ENCODE measurements at places on chromosomes 13 and 19.
A peak's percentile ranks its signal among the peaks of the same experiment; 100 is the strongest.

DNA sequence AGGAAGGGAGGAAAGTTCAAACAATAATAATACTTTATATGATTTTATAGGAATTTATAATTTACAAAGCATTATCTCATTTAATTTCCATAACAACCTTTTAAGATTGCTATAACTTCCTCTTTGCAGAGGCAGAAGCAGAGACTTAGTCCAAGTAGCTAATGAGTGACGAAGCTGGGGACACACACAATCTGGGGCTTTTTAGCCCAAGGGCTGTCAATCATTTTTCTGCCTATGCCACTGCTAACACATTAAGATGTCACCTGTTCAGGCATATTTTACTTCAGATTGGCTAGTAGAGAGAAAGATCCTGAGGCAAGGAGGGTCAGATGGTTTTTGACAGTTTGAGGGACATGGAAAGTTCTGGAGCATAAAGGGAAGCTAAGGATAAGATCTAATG is 12.6 kb downstream of the SCEL start:
- no peak overlapping the region for H3K4me3 ChIP-seq
- H3K4me1 ChIP-seq, result peaks cover 14% of the 10 kb centered on the region
- peaks cover 6% of the 10 kb centered on the region for H3K36me3 ChIP-seq
- H3K27me3 ChIP-seq, result peaks cover 29% of the 10 kb centered on the region

DNA sequence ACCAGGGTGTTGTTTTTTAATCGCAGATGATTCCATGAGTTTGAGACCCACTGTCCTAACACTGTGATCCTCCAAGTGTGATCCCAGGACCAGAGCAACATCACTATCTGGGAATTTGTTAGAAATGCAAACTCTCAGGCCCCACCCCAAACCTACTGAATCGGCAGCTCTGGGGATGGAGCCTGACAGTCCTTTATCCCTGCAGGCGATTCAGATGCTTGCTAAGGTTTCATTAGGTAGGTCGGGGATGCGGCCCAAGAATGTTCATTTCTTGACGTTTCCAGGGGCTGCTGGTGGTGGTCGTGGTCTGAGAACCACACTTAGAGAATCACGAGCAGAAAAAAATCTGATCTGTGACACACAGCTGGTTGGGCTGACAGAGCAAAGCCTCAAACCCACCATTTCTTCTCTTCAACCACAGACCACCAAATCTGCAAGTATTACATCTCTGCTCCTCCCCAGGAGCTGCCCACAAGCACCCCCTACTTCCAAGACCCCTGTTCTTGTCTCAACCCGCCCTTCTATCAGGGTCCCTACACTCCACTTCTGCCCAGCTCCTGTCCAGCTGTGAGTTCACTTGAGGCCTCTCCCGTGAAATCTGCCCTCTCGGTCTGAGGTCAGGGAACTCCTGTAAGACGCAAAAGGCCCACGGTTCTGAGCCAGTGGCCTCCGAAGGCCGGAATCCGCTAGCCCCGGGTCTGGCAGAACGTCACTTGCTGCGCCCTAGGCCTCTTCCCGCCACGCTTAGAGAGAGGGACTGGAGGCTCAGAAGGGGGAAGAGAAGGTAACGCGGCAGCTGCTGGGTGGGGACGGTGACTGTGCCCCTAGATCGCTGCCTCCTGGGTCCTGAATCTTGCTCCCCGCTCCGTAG is 1.1 kb upstream of the FARP1 start:
- H3K27ac ChIP-seq, result no peak overlapping the region
- H3K4me1 ChIP-seq, result peaks cover 16% of the 10 kb centered on the region
- DNase-seq, result no peak
- H3K27me3 ChIP-seq, result peaks cover 14% of the 10 kb centered on the region

- peak overlapping the region; percentile 35 for H3K4me3 ChIP-seq
- no peaks in the 10 kb centered on the region for H3K36me3 ChIP-seq
- peaks cover 3% of the 10 kb centered on the region for H3K27me3 ChIP-seq
- peaks cover 7% of the 10 kb centered on the region for H3K4me1 ChIP-seq
- H3K27ac ChIP-seq, result no peak overlapping the region
Observed at GRCh38 chr19:50722201-50723013, 757 bp upstream of the CLEC11A start.

GRCh38 chr13:77040076-77040475 is 13.1 kb upstream of the FBXL3 start:
- no peak overlapping the region for H3K27ac ChIP-seq
- H3K27me3 ChIP-seq, result no peaks in the 10 kb centered on the region
- H3K4me3 ChIP-seq, result no peak overlapping the region
- no peaks in the 10 kb centered on the region for H3K4me1 ChIP-seq

DNA sequence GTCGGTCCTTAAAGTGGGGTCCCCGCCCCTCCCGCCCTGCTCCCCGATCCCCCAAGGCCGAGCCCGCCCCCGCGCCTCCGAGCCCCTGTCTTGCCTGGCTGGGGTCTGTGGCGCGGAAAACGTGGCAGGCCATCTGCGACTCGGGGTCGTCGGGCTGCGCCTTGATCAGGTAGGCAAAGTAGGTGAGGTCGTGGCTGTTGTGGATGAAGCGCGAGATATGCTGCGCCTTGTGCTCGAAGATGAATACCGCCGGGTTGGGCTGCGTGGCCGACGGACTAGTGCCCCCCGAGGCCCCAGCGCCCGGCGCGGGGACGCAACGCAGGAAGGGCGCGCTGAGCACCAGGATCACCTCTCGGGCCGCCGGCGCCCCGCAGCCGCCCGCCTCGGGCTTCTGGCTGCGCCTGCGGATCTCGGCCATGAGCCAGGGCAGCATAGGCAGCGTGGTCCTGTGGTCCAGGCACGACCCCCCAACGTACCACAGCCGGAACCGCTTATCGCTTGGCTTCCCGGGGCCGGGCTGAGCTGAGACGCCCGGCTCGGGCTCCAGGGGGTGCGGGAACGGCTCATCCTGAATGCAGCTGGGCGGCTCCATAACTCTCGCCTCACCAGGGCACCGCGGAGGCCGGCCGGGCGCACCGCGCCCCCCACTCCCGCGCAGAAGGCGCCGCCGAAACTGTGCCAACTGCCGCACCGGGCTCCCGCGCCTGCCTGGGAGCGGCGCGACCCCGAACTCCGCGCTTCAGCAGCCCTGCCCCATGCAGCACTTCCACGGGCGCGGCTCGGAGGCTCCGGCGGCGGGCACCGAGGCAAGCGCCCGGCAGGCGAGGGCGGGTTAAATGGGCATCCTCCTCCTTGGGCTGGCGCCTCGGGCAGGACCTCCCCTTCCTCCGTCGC is 546 bp downstream of the TBC1D4 start:
- H3K4me3 ChIP-seq, result peak overlapping the region; percentile 81
- no peaks in the 10 kb centered on the region for H3K4me1 ChIP-seq
- no peak overlapping the region for H3K27ac ChIP-seq
- H3K36me3 ChIP-seq, result no peaks in the 10 kb centered on the region
- no peaks in the 10 kb centered on the region for H3K27me3 ChIP-seq

GRCh38 chr19:21335721-21336120 is 6.5 kb upstream of the ZNF708 start:
- peaks cover 6% of the 10 kb centered on the region for H3K36me3 ChIP-seq
- H3K27ac ChIP-seq, result no peak overlapping the region
- H3K4me1 ChIP-seq, result no peaks in the 10 kb centered on the region
- no peak for DNase-seq
- no peaks in the 10 kb centered on the region for H3K27me3 ChIP-seq

DNA sequence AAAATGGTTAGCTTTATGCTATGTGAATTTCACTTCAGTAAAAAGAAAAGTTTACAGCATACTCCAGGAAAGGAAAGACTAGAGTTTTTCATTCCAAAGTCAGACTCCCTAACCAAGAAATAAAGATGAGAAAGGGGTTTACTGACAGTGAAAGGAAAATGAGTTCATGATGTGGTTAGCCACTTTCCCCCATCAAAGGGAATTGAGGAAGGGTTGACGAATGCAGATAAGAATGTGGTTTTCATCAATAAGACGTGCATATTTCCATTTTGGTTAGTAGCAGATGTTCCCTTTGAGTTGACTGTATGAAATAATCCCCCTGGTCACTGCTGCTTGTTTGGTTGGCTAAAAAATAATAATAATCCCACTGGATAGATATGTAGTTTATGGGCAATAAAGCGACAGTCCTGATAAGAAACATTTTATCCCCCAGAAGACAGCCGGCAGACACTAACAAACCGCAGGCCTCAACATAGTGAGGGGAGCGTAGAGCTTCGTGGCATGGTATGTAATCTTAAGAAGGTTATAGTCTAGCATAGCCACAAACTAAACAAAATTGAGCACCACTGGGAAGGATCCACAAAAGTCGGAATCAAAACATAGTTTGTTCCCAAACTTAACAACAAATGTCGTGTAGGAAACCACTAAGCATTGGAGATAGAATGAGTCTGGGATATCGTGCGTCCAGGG is 114.8 kb downstream of the COL4A2 start:
- no peaks in the 10 kb centered on the region for H3K36me3 ChIP-seq
- no peak overlapping the region for H3K4me3 ChIP-seq
- H3K27ac ChIP-seq, result peak overlapping the region; percentile 69
- H3K4me1 ChIP-seq, result peaks cover 21% of the 10 kb centered on the region
- DNase-seq, result no peak
